ENCODE measurements at places on chromosomes 5 and 9.

- no peak for DNase-seq
Observed at GRCh38 chr5:93909356-93909755, 168.0 kb upstream of the POU5F2 start.

DNA sequence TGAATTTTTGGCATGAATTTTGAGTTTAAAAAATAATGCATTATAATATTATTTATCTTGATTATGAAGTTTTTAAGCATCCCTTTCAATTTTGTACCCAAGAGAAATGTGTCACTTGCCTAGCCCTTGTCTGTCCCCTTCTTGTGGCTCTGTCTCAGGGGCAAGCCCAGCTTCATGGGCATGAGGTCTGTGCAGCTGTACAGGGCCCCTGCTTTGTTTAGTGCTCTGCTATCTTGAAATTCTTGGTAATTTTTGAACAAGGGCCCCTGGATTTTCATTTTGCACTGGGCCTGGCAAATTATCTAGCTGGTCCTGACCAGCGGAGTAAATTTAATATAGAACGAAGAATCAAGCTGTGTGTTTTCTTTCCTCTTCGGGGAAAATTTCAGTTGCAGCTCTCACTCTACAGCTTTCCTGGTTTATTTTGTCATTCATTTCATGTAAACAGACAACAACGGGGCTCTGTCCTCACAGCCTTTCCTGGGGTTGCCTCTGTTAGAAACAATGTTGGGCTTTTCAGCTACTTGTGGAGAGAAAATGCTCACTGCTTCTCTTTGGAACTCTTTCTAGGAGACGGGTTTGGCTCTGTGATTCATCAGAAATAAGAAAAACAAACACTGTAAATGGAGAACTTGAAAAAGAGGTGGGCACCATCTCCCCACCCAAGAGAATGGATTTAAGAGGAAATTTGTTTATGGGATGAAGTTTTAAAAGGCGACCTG, 41.1 kb downstream of the LIX1 start:
- DNase-seq, result no peak

DNA sequence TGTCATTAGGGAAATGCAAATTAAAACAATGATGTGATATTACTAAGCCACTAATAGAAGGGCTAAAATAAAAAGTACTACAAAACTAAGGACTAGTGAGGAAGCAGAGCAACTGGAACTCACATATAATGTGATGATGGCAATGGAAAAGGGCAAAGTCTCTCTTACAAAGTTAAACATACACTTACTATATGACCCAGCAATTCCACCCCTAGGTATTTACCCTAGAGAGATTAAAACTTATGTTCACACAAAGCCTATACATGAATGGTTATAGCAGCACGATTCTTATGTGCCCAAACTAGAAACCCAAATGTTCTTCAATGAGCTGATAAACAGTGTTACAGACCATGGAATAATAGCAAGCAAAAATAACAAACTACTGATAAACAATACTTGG, 643.7 kb downstream of the TLE1 start:
- DNase-seq, result no peak

GRCh38 chr9:4797854-4798150, 5.1 kb downstream of the RCL1 start:
- DNase-seq, result no peak

- DNase-seq, result no peak
Observed at GRCh38 chr9:91246846-91247245, 114.9 kb downstream of the AUH start.

- DNase-seq, result no peak
Observed at GRCh38 chr5:10297646-10298204, 10.0 kb downstream of the CMBL start.

- DNase-seq, result no peak
Observed at GRCh38 chr5:54964405-54964804, 21.0 kb downstream of the ESM1 start.

GRCh38 chr5:174688441-174689354, 35.7 kb upstream of the MSX2 start:
- DNase-seq, result no peak

GRCh38 chr9:121841771-121842611, 190.6 kb downstream of the DAB2IP start:
- peak; percentile 22 for DNase-seq

DNA sequence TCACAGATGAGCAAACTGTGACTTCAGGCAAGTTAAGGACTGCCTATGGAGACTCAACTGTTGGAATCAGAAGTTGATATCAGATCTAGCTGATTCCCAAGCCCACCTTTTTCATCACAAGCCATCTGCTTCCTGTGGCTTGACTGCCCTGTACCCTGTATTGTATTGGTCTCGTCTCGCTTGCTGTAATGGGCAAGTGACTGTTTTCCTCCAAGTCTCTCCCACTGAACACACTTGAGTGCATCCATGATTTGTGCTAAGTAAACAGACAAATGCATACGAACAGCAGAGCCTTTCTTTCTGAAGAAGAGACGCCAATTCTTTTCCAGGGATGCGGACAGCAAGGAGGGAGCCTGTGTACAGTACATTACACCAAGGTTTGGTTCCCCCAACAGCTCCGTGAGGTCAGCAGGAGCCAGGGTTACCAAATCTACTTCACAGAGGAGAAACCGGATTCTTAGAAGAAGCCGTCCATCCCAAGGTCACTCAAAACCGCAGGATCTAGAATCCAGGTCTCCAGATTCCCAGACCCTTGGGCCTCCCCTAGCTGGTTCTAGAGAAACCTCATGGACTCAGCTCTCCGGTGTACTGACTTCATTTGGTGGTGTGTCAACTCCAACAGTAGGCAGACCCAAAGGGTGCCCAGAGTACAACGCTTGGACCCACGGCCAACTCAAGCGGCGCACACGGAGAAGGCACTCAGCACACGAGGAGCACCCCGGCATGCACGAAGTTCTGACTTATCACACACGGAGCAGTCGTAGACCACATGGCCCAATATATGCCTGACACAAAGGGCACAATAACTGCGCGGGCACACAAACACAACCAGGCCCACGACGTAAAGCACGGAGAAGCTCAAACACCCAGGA, 1.1 kb downstream of the BAG1 start:
- no peak for DNase-seq

DNA sequence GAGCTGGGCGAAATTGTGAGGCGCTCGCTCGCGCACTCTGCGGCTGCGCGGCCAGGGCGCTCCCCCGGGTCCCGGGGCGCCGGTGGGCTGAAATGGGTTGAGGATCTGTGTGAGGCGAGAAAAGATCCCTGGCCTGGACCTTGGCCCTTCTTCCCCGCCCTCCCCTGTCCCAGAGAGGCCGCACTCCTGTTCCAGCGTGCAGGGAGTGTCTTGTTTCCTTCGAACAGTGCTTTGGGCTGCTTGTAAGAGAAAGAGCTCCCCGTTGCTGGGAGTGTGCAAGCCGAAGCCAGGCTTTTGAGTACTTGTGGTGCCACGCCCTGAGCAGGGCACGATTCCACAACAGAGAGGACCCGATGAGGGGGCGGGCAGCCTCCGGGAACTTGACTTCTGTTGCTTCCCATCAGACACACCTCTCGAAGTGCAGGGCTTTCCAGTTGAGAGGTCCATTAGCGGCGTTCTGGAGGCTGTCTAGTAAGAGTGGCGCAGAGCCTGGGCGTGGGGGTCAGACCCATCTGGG, 535 bp downstream of the DOLPP1 start:
- no peak for DNase-seq

DNA sequence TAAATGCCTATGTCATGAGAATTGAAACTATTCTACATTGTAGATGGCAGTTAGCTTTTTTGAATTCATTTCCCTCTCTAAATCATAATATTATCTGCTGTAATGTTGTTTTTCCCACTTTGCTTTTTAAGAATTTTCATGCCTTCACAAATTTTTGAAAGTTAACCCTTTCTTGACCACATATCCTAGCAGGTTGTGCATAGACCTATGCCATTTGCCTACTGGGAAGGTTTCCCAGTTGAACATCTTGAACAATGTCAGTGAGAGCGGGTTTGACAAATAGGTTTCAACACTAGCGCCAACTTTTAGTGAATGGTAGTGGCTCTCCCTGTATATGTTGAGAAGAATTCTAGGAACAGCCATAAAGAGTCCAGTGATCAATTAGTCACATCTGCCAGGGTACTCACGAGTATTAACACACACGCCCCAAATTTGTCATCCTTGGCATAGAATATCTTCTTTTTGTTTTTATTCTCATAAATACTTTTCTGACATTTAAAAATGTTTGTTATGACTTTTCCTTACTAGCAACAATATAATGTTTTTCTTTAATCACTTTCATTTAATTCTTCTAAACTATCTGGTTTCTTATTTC, 307.6 kb downstream of the PJA2 start:
- DNase-seq, result no peak

DNA sequence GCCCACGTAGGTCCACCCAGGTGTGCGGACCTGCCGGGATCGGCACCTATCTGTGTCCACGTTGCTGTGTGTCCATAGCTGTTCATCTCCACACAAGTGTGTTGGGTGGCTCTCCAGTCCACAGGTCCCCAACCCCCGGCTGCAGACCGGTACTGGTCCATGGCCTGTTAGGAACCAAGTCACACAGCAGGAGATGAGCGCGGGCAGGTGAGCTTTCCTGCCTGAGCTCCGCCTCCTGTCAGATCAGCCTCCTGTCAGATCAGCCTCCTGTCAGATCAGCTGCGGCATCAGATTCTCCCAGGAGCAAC, 18.9 kb downstream of the LAMC3 start:
- DNase-seq, result no peak

- no peak for DNase-seq
Observed at GRCh38 chr9:78677326-78677725, 380.4 kb downstream of the PSAT1 start.

- peak; percentile 37 for DNase-seq
Observed at GRCh38 chr5:180120237-180121101, 48.9 kb upstream of the RNF130 start.

GRCh38 chr5:172756764-172757393, 14.1 kb downstream of the DUSP1 start:
- no peak for DNase-seq

GRCh38 chr9:130328349-130328801, 62.8 kb downstream of the HMCN2 start:
- no peak for DNase-seq

GRCh38 chr5:59025734-59026133, 442.9 kb downstream of the RAB3C start:
- no peak for DNase-seq

- DNase-seq, result no peak
Observed at GRCh38 chr9:134062461-134063087, 5.3 kb downstream of the BRD3 start.

GRCh38 chr5:112156211-112156610, 262.9 kb downstream of the EPB41L4A start:
- no peak for DNase-seq

GRCh38 chr9:70466976-70467561, 52.6 kb upstream of the KLF9 start:
- DNase-seq, result no peak

- no peak for DNase-seq
Observed at GRCh38 chr9:109118808-109119438, 824 bp downstream of the TMEM245 start.

GRCh38 chr5:35166043-35166442, 64.2 kb downstream of the PRLR start:
- DNase-seq, result no peak

DNA sequence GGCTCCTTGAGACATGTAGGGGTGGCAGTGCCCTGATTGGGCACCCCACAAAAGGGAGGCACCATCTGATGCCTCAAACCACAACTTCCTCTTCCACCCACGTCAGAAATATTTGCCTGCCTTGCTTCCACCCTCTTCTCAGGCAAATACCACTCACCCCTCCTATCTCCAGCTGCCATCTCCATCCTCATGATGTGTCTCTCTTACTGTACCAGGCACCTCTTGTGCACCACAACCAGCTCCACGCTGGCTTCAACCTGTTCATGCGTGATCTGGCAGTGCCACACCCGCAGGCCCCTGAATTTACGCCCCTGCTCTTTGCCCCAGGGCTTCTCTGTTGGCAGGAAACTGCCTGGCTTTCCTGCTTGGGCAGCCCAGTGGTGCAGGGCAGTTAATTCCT, 87.8 kb upstream of the HSPA9 start:
- DNase-seq, result no peak

GRCh38 chr9:111020594-111020993, 17.7 kb downstream of the LPAR1 start:
- DNase-seq, result no peak

GRCh38 chr9:107569174-107569573, 79.6 kb upstream of the KLF4 start:
- no peak for DNase-seq

DNA sequence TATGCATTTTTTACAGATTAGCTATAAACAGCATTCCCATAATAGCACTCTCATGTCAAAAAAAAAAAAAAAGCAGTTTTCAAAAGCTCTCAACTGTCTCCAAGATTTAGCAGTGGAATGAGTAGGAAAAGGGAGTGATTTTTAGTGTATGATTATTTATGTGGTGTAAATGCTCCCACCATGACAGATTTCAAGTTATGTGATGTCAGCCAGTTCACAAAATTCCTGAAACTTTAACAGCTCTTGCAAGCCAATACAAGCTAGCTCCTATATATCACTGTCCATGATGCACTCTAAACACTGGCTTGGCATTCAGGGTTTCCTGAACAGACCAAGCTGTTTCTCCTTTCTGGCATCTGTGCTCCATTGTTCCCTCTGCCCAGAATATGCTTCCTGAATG, 7.9 kb upstream of the ANKDD1B start:
- DNase-seq, result no peak

DNA sequence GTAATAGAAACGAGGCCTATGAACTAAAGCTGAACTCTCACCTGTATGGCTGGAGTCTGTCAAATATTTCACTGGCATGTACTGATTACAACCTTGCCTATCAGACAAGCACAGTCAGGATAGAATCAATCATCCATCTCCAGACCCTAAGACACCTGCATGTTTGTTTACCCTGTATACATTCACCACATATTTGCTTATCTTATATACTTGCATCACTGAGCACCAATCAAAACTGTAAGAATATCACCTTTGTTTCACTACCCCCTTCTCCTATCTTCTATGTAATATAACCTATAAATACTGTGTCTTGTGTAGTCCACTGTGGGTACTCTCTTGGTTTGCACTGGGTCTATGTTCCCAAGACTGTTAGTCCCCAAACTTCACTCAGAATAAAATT, 1085.7 kb downstream of the TAF11L14 start:
- no peak for DNase-seq

GRCh38 chr5:150210644-150211043, 20.8 kb downstream of the SLC6A7 start:
- DNase-seq, result no peak

- no peak for DNase-seq
Observed at GRCh38 chr9:26727471-26727870, 165.1 kb downstream of the CAAP1 start.

- no peak for DNase-seq
Observed at GRCh38 chr5:124274949-124275348, 471.5 kb downstream of the ZNF608 start.

DNA sequence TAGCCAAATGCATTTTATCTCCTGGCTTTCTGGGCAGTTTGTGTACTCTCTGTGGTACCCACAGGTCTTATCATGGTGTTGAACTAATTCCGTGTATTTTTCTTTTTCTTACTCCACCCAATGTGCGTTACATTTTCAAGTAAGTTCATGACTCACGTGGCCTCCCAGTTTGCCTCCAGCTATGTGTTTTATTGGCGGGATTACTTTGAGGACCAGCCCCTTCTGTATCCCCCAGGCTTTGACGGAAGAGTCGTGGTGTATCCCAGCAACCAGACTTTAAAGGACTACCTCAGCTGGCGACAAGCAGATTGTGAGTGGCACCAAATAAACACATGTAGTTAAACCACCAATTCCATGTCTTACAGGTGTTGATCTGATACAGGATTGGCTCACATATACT, 3.2 kb downstream of the THG1L start:
- DNase-seq, result no peak

All from aorta (tissue), 5 donors.